ENCODE measurements at places on chromosomes 4 and X.

DNA sequence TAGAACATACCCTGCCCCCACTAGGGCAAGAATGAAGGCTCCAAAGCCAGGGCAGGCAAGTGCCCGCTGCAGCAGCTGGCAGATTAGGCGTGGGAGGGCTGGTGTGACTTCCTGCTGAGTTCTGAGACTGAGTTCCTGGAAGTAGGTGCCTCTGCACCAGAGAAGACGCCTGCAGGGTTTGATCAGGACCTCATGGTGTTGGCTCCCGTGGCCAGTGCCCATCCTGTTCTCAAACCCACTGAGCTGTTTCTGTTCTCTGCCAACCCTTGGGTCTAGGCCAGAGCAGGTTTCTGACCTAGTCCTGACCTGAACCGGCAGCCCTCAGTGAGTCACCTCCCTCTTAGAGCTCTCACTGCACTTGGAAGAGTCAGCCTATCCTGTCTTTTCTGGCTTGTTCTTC, 220.7 kb downstream of the HS6ST2 start:
- no peaks in the 10 kb centered on the region for H3K4me1 ChIP-seq
- no peaks in the 10 kb centered on the region for H3K27me3 ChIP-seq
- no peak for DNase-seq
- no peaks in the 10 kb centered on the region for H3K36me3 ChIP-seq
- H3K27ac ChIP-seq: no peak overlapping the region

- no peaks in the 10 kb centered on the region for H3K27me3 ChIP-seq
- no peak overlapping the region for H3K27ac ChIP-seq
- H3K4me1 ChIP-seq: no peaks in the 10 kb centered on the region
- DNase-seq: no peak
- no peaks in the 10 kb centered on the region for H3K36me3 ChIP-seq
- no peak overlapping the region for H3K4me3 ChIP-seq
These were observed 191.0 kb upstream of the EMCN start for GRCh38 chr4:100708776-100709175.

DNA sequence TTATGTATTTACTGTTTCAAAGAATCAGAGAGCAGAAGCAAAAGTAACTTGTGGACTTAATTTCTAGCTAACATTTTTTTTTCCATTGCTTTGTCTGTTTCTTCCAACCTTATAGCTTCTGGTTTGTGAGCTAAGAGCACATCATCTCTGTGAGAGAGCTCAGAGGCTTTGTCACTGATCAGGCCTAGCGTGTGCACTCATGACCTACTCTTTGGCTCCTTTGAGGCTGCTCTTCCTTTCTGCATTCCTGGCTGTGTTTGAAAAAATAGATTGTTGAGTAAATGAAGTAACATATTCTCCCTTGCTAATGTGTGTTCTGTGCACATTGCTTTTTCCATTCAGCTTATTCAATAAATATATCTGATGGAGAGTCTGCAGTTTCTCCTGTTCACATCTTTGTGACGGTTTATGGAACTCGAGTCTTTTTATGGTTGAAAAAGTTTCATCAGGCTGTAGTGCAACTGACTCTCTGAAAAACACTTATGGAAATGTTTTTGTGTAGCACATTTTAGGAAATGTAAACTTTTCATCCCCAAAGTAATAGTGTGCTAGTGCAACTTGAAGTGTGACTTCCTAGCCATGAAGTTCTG, 133.0 kb downstream of the RAPGEF2 start:
- no peak for DNase-seq
- H3K4me3 ChIP-seq: no peak overlapping the region
- H3K36me3 ChIP-seq: no peaks in the 10 kb centered on the region
- H3K27ac ChIP-seq: no peak overlapping the region

DNA sequence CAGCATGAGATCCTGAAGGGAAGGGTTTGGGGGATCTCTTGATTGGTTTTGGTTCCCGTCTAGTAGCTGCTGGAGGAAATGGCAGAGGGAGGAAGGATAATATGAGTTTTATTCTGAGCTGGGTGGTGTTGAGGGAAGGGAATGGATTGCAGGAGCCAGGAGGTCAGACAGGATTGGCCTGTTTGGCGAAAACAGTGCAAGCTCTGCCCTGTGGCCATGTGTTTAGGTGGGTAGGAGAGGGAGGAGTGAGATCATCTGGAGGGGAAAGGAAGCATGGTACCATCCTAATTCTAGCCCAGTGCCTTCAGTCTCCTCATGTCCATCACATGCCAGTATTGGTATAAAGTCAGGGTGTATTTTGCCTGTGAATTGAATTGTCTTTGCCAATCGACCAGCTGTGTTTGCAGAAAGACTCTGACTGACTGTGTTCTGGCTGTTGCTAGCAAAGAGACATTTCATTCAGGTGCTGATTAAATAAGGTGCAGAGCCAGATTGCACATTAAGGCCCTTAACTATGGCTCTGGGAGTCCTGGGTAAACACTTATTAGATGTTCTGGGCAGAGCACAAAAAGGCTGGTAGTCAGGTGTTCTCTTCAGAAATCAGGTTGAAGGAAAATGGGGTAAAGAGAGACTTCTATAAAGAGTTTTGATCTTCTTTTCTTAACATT, 10.0 kb downstream of the TMEM164 start:
- no peaks in the 10 kb centered on the region for H3K27me3 ChIP-seq
- peaks cover 3% of the 10 kb centered on the region for H3K36me3 ChIP-seq
- H3K4me3 ChIP-seq: no peak overlapping the region
- no peak overlapping the region for H3K27ac ChIP-seq
- peaks cover 5% of the 10 kb centered on the region for H3K4me1 ChIP-seq

DNA sequence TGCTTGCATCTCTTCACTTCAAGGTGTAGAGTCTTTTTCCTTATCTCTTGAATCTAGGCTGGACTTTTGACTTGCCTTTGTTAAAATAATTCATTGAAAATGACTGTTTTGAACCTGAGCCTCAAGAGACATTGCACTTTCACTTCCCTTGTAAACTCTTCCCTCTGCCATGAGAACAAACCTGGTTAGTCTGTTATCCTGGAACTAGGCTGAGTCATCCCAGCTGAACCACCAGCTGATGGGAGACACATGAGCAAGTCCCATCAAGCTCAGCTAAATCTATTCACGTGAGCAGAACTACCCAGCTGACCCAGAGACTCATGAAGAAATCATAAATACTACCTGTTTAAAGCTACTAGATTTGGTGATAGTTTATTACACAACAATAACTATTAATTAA, 202.3 kb upstream of the CENPE start:
- no peaks in the 10 kb centered on the region for H3K36me3 ChIP-seq
- H3K27ac ChIP-seq: no peak overlapping the region
- no peaks in the 10 kb centered on the region for H3K4me1 ChIP-seq
- no peaks in the 10 kb centered on the region for H3K27me3 ChIP-seq
- no peak overlapping the region for H3K4me3 ChIP-seq

DNA sequence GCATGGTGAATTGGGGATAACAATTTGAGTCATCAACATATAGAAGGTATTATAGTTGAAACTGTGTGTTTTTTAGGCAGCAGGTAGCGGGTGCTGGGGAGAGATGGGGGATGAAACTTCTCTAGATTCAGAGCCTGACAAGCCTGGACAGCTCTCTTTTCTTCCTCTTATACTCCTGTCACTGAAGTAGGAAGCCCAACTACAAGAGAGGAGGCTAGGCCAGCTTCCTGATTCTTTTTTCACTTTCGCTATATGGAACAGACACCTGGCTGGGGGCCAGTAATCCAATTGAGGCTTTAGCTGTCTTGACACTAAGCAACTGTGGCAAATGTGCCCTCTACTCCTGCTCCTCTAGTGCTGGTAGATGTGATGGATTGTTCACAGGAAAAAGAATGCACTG, 69.2 kb downstream of the PHKA1 start:
- no peak overlapping the region for H3K27ac ChIP-seq
- H3K4me1 ChIP-seq: no peaks in the 10 kb centered on the region
